GM23248 (cell line): ENCODE measurements at places on chromosomes 5 and 9. TPM values are rescaled to one million over a fixed set of nuclear protein-coding genes. Genes with fewer than 3 reads are reported as not detected.
A peak's percentile ranks its signal among the peaks of the same experiment; 100 is the strongest.

The SEMA6A gene
- polyA plus RNA-seq: 0.38 and 0.79 TPM in 2 replicates

The TXNDC8 gene
- not detected in 2 replicates for polyA plus RNA-seq

The PCDHB15 gene
- 1.5 and 1.9 TPM in 2 replicates for polyA plus RNA-seq

DNA sequence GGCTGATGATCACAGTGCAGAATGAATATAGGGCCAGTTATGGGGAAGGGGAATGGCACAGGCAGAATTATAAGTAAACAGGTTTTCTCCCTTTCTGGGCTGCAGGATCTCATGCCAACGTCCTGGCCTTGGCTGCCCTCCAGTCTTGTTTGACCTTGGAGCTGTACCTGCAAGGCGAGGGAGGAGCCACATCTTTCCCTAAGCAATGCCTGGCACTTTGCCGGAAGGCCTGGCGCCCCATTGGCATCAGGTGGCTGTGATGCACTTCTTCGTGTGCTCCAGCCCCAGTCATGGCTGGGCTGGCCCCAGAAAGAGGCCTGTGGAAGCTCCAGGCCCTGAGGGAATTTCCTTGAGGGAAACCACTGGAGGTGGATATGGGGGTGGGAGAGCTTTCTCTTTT lies 16.7 kb upstream of the IQGAP2 start:
- no peak for DNase-seq

The LAMC3 gene
- not detected in 2 replicates for polyA plus RNA-seq

The RPP25L gene
- 21.0 and 25.0 TPM in 2 replicates for polyA plus RNA-seq

GRCh38 chr5:96123418-96123817 lies 161.8 kb upstream of the ELL2 start:
- no peak for DNase-seq

- no peak for DNase-seq
Measured at GRCh38 chr5:54535149-54535844, 17.7 kb downstream of the SNX18 start.

GRCh38 chr5:91225848-91226686 lies 157.1 kb downstream of the ARRDC3 start:
- no peak for DNase-seq

- no peak for DNase-seq
Measured at GRCh38 chr5:10699987-10700386, 61.0 kb downstream of the DAP start.

DNA sequence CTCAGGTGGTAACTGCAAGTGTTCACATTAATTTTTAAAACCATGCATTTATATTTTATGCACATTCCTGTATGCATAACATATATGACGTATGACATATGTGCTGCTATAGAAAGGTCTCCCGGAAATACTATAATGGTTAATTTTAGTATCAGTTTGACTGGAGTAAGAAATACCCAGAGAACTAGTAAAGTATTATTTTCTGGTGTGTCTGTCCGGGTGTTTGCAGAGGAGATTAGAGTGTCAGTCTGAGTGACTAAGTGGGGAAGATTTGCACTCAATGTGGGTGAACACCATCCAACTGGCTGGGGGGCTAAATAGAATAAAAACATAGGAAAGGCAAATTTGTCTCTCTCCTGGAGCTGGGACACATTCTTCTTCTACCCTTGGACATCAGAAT lies 26.9 kb downstream of the UIMC1 start:
- no peak for DNase-seq

The TAS2R1 gene
- not detected in 2 replicates for polyA plus RNA-seq

- DNase-seq: peak; percentile 45
Measured at GRCh38 chr9:78213712-78214111, 22.2 kb upstream of the CEP78 start.

The DOCK8 gene
- polyA plus RNA-seq: not detected in 2 replicates

DNA sequence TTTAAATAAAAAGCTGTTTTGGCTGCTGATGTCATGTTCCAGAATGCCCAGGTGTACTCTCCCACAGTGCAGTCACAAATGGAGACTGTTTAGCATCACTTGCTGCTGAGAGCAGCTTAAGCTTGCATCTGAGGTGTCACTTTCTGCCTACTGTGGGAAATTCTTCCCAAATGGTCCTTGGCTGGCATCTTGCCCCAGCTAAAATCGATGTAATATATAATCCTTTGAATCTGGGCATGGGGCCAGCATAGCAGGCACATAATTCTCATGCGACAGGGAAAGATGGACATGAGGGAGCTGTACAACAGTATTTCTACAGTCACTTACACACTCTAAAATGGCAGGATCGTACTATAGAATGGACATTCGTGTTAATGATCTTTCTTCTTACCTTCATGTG lies 144.3 kb downstream of the MACIR start:
- DNase-seq: no peak

GRCh38 chr9:133692364-133692985 lies 45.7 kb downstream of the SARDH start:
- DNase-seq: no peak

- DNase-seq: no peak
Measured at GRCh38 chr9:7325995-7326394, 473.6 kb downstream of the DMAC1 start.

GRCh38 chr9:105052346-105052745 lies 124.4 kb upstream of the ABCA1 start:
- DNase-seq: no peak

DNA sequence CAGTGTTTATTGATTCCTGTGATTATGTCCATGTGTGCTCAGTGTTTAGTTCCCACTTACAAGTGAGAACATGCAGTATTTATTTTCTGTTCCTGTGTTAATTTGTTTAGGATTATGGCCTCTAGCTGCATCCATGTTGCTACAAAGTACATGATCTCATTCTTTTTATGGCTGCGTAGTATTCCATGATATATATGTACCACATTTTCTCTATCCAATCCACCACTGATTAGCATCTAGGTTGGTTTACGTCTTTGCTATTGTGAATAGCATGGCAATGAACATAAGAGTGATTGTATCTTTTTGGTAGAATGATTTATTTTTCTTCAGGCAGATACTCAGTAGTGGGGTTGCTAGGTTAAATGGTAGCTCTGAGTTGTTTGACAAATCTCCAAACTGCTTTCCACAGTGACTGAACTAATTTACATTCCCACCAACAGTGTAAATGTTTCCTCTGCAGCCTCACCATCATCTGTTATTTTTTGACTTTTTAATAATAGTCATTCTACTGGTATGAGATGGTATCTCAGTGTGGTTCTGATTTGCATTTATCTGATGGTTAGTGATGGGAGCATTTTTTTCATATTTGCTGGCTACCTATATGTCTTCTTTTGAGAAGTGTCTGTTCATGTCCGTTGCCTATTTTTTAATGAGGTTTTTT lies 47.5 kb upstream of the ELL2 start:
- DNase-seq: peak; percentile 32

The PHYHD1 gene
- 7.4 and 8.6 TPM in 2 replicates for polyA plus RNA-seq
